ENCODE measurements at places on chromosomes 5 and 9.

GRCh38 chr5:156188016-156188415 is 138.9 kb upstream of the SGCD start:
- no peak for DNase-seq

DNA sequence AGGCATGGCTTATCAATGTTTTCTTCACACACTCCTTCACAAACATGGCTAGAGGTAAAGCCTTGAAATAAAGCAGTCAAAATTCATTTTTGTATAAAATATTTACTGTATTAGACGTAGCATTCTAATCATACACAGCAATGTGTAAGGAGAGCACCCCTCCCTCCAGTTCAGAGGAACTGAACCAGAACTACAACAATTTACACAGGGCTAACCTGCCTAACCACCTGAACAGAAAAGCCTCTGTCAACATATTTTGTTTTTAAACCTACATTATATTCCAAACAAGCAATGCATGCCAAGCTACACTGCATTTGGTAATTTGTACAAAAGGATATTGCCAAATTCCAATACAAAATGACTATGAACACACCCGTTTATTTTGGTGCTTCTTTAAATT is 41.6 kb downstream of the MLLT3 start:
- no peak for DNase-seq

- no peak for DNase-seq
Observed at GRCh38 chr9:14056316-14056861, 257.6 kb downstream of the NFIB start.

DNA sequence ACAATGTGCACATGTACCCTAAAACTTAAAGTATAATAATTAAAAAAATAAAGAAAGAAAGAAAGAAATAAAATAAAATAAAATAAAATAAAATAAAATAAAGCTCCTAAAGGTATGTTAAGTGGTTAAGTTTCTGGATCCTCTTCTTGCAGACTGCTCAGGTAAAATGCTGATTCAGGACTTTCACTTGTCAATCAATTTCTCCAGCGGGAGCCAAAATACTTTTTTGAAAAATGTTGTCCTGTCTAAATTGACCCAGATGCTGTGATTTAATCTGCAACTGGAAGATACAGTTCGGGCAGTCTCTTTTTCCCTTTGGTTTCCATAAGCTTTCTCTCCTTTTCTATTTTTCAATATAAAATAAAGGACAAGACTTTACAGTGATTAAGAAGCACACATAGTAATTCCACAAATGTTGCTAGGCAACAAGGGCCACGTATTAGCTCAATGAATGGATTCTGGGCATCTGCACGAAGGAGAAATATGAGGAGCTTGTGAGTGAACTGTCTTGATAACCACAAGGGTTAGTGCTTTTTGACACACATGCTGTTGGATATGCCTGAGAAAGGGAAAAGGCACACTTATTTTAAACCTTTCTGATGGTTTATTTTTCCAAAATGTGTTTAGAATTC is 38.6 kb downstream of the HTR4 start:
- DNase-seq = no peak

DNA sequence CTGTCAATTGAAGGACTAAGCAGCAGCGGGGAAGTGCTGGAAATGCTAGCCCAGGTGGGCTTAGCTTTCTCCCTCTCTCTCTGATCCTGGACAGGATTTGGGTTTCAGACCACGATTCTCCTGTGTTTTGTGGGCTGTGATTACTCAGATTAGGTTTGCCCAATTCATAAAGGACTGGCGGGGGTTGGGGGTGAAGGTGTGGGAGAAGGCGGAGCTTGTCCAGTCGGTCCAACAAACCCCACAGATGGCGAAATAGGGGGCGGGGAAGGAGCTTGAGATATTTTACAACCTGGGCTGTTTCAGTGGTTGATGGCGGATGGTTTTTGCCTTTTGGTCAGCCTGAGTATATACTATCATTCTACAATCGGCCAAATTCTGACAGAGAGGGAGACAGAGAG is 35.2 kb downstream of the PCDHAC2 start:
- DNase-seq = no peak

DNA sequence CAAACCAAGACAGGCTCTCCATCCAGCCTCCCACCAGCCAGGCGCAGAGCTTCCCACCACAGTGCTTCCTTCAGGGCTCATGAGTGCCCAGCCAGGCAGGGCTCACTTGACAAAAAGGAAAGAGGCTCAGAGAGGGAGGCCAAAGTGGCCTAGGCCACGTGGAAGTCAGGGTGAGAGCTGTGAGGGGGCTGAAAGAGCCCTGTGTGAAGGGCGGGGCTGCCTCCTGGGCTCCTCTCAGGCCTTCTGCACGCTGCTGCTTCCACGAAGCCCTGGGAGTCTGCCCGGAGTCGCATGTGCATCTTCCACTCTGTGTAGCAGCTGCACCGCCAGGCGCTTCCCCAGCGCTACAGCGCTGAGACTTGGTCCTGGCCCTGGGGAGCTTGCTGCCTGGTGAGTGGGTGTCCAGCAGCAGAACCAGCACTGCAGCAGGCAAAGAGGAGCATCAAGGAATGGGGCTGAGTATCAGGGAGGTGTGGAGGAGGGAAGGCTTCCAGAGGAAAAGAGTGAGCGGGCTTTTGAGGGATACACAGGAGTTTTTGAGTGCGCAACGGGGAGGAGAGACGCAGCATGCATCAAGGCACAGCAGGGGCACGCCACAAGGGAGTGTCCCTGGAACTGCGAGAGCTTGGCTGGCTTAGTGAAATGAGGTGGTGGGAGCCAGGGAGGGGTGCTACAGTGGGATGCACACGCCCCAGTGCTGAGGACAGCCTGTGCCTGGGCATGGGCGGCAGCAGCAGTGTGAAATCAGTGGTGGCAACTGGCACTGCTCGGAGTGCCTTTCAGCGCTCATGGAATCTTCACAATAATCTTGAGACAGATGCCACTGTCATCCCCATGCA is 178.0 kb downstream of the GAPVD1 start:
- DNase-seq = peak; percentile 67

DNA sequence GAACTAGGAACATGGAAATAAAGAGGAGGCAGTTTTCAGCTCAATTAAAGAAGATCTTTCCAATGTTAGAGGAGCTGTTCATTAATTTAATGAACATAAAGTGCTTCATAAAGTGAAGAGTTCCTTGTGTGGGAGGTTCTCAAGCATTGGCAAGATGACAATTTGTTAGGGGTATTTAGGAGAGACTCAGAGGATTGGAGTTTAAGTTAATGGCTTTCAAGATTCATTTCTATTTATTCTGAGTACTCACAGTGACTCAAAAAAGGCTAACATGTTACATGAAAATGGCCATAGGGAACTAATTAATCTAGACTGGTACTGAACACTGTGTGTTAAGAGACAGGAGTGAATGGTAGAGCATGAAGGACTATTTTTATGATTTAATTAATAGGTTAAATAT is 55.4 kb upstream of the CDH12 start:
- DNase-seq = no peak

DNA sequence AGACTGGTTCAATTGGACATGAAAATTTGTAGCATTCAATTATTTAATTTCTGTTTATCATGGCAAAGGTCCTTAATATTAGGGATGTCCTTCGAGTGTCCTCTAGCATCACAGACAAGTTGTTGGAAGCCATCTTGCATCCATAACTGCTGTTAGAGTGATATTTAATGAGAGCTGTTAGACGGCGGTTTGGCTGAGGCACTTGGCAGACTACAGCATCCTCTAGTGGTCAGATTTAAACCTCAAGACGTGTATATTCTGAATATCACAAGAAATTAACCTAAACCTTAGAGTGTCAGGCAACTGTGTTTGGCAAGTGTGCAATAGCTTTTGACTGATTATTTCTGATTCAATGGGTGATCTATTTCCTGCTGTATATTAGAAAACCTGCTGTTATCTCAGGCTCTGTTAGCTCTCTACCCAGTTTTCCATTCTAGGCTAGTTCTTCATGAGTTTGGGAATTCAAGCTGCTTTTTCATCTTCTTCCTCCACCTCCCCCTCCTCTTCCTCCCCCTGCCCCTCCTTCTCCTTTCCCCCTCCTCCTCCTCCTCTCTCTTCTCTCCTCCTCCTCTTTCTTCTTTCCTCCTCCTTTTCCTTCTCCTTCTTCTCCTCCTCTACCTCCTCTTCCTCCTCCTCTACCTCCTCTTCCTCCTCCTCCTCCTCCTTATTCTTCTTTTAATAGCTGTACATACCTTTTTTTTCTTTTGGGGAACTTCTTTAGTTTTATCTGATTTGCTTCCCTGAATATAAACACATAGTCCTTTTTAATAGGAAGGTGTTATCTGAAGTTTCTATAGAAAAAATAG is 8.6 kb downstream of the SPINK1 start:
- no peak for DNase-seq

GRCh38 chr5:23727271-23727670 is 219.9 kb downstream of the PRDM9 start:
- no peak for DNase-seq

DNA sequence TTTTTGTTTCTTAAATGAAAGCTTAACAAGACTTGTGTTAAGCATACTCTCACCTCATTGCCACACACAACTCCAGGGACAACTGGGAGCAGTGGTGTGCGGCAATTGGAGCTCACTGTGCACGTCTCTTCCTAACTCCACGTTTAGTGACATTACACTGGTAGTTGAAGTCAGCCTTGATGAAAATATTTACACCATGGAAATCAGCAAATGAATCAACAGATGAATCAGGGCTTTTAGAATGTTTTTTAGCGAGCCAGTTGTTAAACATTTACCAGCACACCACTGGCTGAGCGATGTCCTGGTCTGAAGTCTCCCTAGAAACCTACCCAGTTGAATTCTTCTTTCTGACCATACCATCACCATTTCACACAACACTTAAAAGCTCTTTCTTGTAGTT is 67.3 kb downstream of the KLHL3 start:
- DNase-seq = no peak

- no peak for DNase-seq
Observed at GRCh38 chr5:6700074-6700684, 13.1 kb upstream of the TENT4A start.

GRCh38 chr5:173435447-173435846 is 107.2 kb upstream of the STC2 start:
- no peak for DNase-seq

DNA sequence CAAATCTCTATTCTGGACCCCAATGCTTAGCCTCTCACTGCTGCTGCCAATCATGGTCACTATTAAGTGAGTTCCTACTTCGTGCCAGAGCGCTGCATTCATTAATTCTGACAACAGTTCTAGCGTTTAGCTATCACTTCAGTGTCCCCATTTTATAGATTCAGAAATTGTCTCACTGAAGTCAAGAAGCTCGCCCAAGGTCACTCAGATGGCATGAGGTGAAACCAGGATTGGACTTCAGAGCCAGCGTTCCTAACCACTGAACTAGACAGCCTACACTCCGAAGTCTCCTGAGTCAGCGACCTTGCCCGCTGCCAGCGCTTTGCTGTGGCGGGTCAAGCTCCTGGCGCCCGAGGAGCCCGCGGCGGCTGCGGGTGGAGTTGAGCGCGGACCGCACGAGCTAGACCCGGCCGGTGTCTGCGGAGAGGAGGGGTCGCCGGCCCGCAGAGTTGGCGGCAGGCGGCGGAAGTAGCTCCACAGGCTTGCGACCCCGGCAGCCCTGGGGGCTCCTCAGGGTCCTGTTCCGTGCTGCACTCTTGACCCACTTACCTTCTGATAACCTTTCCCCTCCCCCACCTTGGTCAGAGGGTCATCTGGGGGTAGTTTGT is 2.1 kb upstream of the GABRB2 start:
- DNase-seq = no peak

GRCh38 chr9:107644733-107645463 is 155.3 kb upstream of the KLF4 start:
- DNase-seq = no peak

- DNase-seq = no peak
Observed at GRCh38 chr9:134390537-134390936, 64.3 kb downstream of the RXRA start.

- DNase-seq = peak; percentile 86
Observed at GRCh38 chr9:34992376-34992951, 2.9 kb downstream of the DNAJB5 start.

DNA sequence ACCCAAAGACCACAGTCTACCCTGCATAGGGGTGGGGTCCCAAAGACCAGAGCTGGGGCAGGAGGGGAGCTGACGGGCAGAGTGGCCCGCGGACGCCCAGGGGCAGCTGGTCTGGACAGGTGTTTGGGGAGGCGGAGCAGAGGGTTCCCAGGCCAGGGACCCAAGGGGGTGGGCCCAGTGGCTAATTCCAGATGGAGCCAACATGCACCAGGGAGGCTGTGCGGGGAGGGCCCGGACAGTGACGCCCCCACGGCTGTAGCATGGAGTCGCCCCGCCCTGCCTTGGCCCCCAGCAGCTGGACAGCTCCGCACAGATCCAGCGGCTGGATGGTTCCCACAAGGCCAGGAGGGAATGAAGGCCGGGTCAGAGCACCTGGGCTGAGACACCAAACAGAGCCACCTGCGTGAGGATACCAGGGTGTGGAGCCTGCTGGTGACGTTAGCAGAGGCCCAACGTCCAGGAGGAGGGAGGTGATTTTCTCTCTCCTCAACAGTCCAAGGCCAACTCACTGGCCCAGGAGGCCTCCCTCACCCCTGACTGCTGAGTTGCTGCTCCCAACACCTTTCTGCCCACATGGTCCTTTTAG is 55.3 kb upstream of the EGFL7 start:
- DNase-seq = no peak

- DNase-seq = no peak
Observed at GRCh38 chr9:4596165-4596922, 65.8 kb upstream of the PLPP6 start.

DNA sequence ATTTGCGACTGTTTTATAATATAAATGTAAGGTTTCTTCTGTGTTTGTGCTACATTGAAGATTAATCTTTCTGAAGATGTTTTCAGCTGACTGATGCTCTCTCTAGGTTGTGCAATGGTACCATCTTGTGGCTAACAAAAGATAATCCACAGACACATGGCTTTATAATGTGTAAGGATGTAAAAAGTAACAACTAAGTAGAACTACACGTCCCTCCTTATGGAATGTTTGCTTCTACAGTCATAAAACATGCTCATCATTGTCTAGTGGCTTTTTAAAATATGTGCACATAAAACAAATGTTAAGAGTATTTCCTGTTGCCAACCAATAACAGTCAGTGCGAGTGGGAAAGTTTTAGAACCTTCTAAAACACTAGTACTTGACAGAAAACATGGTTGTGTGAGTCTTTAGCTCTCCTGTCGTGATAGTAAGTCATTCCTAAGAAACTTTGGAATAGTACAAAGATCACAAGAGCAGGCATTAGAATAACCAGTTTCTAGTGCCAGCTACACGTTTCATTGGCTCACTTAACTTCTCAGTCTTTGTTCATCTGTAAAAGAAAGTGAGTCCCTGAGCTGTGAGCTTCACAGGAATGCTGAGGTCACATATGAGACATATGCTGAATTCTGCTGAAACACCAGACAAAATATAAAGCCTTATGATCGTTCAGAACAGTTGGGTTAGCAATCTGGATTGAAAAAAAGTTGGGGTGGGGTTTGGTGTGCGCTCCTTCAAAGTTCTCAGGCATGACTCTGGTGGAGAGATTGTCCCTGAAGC is 75.7 kb upstream of the GLIS3 start:
- no peak for DNase-seq
